Stimulated activated CD4-positive, alpha-beta T cell treated with anti-CD3 and anti-CD28 coated beads, Interleukin-15, amount 100 ng/mL, for 48 hours (primary cell): ENCODE measurements at places on chromosomes 11 and 22.

DNA sequence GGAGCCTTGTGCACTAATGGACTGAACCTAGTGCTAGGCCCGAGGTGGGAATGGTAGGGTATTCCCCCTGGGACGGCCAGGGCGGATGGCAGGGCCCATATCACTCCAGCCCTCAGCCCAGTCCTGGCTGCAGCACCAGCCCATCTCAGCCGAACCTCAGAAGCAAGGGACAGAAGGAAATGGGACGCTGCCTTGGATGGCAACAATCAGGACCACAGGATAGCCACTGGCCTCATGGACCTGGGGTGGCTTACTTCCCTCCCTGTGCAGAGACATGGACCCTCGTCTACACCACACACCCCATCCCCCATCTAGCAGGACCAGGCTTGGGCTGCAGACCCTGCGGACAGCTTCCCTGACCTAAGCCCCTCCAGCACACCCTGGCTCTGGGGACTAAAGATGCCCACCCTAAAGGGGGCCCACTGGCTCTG lies 24.1 kb downstream of the ARVCF start:
- DNase-seq = no peak

GRCh38 chr11:68714060-68714856 lies 29.9 kb downstream of the GAL start:
- no peak for DNase-seq

- DNase-seq = no peak
These were observed 35.0 kb upstream of the OR9G4 start for GRCh38 chr11:56783448-56784041.

- no peak for DNase-seq
These were observed 154.4 kb downstream of the SBF2 start for GRCh38 chr11:10139656-10140055.

- DNase-seq = no peak
These were observed 220.0 kb downstream of the C11orf91 start for GRCh38 chr11:33480626-33481025.

GRCh38 chr11:131817687-131818188 lies 447.3 kb downstream of the NTM start:
- no peak for DNase-seq

GRCh38 chr11:44957040-44957515 lies 6.4 kb upstream of the TP53I11 start:
- DNase-seq = no peak

DNA sequence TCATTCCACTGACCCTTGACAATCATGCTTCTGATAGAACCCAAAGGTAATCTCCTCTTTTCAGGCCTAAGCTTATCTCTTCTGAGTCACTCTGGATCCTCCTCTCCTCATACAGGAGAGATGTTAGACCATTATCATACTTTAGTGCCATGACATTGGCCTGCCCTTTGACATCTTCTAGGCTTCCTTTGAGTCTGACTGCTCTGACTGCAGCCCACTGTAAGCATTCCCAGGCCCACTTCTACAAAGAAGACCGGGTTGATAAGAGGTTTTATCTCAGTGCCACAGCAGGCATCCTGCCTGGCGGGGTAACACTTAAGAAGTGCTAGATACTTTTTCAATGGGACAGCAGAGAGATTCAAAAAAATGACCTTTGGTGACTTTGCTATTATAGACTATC lies 438.0 kb downstream of the KCNA4 start:
- no peak for DNase-seq

- peak; percentile 4 for DNase-seq
These were observed 453 bp downstream of the GAS2 start for GRCh38 chr11:22666688-22667439.

GRCh38 chr11:27201454-27202302 lies 161.1 kb downstream of the BBOX1 start:
- DNase-seq = no peak

DNA sequence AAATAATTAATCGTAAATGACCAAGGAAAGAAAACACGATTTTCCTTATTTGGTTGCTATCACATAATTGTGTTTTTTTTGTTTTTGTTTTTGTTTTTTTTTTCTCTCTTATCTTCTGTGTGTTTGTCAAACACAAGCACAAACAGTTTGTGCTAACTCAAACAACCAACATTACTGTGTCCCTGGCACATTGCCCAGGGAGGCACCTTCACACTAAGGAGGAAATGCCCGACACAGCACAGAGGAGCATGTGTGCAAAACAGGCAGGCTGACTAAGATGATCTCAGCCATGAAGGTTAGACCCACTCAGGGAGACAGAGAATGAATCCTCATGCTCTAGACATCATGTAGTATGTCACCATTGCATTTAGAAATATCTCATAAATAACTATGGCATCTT lies 130.1 kb downstream of the SOX6 start:
- DNase-seq = no peak

DNA sequence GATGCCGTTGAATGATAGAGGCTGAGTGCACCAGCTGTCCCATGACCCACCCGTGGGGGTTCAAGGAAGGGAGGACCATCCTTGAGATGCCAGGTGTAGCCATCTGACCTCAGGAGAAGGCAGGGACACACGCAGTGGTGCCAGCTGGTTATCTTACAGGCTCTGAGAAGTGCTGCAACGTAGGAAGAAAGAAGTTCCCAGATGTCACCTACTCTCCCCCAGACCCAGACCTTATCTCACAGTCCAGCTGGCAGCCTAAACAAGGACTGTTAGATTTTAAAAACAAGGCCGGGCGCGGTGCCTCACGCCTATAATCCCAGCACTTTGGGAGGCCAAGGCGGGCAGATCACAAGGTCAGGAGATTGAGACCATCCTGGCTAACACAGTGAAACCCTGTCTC lies 1307.6 kb downstream of the TBC1D22A start:
- DNase-seq = no peak

- no peak for DNase-seq
These were observed at the start of gene FGF4 for GRCh38 chr11:69775163-69775755. FGF4 (minus strand) TSS chr11:69775341; CDS start chr11:69775084, 257 bp downstream.

- DNase-seq = no peak
These were observed 1829.1 kb downstream of the LRRC4C start for GRCh38 chr11:39630365-39630764.

DNA sequence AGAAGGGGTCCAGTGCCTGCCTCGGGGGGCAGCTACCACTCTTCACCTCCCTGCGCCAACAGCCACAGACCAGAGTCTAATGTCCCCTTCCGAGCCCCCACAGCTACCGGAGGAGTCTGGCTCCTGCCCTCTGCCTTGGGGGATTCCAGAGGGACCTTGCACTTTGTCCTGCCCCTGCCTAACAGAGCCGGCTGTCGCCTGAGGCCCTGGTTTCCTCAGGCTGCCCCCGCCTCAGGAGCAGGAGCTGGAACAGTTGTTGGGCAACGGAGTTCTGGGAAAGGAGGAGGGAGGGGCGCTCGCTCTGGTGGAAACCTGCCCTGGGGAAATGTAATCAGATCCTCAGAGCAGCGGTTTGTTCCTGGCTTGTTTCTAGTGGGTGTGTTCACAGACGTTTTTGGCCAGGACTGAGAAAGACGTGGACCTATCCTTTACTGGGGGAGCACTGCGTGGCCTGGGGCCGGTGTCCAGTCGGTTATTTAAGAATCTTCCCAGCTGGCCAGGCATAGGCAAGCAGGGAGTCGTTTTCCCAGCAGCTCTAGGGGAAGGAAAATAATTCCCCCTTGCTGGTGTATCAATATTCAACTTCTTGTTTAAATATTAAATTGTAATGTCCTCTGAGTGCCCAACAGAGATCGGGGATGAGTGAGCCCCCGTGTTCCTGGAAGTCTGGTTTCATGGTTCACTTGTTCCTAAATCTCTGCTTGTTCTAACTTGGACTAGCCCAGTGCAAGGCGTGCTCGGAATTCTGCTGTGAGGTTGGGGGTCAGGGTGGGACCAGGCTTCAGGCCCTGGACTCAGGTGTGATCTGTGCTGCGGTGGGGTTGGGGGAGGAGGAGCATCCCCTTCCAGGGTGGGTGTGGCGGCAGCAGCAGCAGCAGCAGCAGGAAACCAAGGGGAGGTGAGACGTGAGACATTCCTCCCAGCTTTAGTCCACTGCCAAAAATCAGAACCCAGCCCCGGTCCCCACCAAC lies 32.1 kb downstream of the A4GALT start:
- DNase-seq = no peak

- DNase-seq = no peak
These were observed 33.6 kb upstream of the MMP7 start for GRCh38 chr11:102564110-102564509.

DNA sequence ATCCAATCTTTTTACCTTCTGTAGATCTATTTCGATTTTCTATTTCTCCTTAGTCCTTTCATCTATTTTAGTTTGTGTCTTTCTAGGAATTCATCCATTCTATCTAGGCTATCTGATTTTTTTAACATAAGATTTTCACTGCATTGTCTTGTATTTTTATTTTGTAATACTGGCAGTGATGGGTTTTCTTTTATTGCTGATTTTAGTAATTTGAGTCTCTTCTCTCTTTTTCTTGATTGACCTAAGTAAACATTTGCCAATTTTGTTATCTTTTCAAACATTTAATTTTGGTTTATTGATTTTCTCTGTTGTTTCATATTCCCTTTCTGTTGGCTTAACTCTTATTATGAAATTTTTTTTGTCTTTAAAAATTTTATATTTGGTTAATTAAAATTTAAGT lies 107.4 kb upstream of the SERPIND1 start:
- DNase-seq = no peak

GRCh38 chr22:39296981-39297489 lies 22.4 kb downstream of the RPL3 start:
- no peak for DNase-seq
